ENCODE measurements at places on chromosomes 2 and 18.

DNA sequence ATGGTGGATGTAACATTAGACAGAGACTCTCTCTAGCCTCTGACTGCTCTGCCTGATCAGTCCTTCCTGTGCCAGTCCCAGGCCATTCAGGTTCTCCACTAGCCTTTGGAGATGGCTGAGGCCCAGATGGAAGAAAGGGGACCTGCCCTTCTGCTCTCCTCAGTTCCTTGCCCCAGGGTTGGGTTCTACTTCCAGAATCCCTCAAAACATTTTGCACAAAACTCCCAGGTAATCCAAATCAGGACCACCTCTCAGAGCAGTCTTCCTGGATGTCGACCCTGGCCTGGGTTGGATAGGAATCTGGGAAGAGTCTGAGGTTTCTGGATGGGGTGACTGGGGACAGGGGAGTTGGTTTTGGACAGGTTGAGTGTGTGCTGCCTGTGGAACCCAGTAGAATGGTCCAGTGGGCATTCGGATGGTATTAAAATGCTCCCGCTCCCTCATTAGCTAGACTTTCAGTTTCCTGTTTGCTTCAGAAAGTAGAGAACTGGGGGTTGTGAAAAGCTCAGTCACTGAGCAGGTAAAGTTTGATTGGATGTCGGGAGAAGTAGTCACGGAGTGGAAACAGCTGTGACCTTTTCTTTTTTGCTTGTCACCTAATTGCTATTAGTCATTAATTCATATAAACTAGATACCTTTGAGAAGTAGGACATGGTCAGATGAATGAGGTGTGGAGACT lies 37.9 kb downstream of the DPYSL5 start:
- DNase-seq = no peak

GRCh38 chr2:42569883-42570282 lies 1.5 kb downstream of the MTA3 start:
- DNase-seq = no peak

DNA sequence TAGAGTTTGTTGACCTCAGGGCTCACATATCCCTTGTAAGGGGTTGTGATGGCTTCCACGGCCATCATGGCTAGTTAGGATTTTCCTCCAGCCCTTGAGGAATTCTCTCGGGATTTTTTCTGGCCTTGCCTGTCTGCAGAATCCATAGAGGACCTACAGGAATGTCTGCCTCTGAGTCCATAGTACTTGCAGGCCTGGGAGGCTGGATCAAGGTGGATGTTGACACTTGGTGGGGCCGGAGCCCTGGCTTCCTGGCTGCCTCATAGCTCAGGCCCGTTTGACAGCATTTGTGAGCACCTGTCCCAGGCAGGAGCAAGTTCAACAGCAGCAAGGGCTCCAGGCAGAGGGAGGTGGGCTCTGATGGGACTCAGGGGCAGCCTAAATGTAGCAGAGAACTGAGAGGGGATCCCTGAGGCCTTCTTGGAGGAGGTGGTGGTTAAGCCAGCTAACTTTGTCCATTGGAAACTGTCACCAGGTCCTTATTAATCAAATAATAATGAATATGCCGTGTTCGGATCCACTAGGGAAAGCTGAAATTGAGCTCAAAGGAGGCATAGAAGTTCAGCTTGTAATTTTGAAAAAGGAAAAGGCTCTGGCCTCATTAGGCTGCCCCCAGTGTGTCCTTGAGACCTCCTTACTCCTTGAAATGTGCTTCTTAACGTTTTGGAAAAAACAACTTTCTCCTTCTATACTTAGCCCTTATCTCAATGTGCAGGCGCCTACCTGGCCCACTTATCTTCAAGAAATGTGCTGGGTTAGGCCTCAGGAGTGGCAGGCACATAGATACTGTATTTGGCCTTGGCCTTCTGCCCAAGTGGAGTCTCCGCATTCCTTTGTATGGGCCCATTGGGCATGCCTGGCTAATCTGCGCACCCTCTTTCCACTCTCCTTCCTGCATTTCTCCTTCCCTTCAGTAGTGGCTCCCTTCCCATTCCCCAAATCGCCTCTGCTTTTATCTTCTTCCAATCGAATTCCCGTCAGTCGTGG lies 66.9 kb downstream of the HPCAL1 start:
- DNase-seq = no peak

- DNase-seq = no peak
Measured at GRCh38 chr2:109662889-109663288, 48.7 kb downstream of the SOWAHC start.

DNA sequence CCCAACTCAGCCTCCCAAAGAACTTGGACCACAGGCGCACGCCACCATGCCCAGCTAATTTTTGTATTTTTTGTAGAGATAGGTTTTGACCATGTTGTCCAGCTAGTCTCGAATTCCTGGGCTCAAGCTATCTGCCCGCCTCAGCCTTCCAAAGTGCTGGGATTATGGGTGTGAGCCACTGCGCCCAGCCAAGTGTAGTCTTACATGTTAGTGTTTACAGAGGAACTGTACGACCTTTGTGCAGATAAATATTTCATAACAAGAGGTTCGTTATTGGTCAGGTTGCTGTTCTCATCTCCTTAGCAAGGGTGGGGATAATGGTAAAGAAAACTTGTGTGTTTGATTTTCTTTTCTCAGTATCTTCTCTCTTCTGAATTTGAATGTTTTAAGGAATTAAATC lies 46.5 kb downstream of the RALBP1 start:
- DNase-seq = no peak

GRCh38 chr18:49175476-49175875 lies 224.7 kb upstream of the SMAD7 start:
- no peak for DNase-seq

DNA sequence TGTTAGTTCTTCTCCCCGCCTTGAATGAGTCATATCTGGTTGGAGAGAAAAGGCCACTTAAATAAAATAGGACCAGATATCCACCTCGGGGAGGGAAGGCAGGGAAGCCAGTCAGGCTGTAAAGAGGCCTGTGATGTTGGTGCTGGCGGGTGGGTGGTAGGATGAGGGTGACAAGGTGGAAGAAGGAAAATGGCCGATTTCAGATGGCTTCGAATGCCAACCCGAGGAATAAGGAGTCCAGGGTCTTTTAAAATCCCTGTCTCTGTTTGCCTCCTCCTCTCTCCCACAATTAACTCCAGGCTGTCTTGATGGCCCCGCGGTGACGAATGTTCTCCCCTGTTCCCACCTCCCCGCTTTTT lies 41.5 kb downstream of the CELF4 start:
- no peak for DNase-seq

DNA sequence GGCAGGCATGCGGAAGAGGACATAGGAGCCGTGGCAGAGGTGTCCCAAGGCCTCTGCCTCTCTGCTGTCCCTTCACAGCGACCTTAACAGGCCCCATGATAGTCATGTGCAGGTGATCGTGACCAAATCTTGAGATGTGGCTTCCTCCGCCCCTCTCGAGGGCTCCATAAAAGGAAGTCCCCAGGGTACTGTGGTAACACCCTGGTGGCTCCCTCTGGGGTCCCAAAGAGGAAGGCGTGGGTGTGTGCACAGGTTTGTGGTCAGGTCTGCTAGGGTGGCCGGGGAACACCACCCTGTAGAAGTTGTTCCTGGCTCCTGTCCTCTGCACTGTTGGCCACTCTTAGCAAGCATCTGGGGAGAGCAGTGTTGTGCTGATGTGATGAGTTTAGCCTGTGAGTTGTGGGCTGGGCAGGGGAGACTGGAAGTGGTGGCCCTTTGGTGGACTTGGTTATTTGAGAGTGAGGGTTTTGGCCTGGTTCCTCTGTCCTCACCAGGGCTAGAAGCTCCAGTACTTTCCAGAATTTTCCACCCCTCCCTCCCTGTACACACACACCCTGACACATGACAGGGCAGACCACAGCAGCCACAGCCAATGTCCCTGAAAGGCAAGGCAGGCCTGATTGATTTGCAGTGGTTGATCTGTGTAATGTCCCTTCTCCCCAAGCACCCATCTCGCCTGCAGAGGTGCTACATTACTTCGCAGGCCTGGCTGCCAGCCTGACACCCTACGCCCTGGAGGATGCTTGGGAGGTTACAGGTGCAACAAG lies 68.9 kb upstream of the BOD1L2 start:
- no peak for DNase-seq

GRCh38 chr2:198465970-198466369 lies 661.6 kb downstream of the PLCL1 start:
- no peak for DNase-seq

- no peak for DNase-seq
Measured at GRCh38 chr2:164675687-164676086, 54.4 kb upstream of the GRB14 start.

GRCh38 chr2:6968319-6969100 lies 51.3 kb downstream of the RNF144A start:
- no peak for DNase-seq

DNA sequence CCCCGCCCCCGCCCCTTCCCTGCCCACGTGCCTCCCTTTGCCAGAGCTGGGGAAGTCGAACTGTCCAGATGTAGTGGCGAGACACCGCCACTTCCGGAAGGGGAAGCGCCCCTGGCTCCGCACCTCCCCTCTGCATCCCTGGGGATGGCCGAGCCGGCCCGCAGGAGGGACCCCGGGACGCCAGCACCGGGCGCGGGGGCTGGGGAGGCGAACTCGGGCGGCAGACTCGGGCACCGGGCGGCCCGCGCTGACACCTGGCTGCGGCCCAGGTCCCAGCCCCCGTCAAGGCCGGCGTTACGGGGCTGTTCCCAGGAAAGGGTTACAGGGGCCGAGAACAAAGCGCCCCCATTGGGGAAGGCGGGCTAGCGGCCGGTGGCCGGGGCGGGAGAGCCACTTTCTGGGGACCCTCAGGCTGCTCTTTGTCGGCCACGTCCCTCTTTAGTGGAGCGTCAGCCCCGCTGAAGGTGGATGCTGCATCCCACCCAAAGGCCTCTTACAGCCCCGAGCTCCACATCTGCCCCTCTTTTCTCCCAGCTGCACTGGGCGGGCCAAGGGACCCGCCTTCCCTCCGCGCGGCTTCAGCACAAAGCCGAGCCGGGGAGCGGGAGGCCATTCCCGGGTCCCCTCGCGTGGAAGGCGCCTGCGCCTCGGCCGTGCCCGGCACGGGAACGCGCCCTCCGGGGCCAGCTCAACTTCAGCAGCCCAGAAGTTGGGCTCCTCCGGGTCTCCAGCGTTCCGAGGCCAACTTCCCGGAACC lies 1.3 kb downstream of the SDC1 start:
- peak; percentile 29 for DNase-seq

GRCh38 chr2:27070653-27071276 lies 689 bp downstream of the OST4 start:
- DNase-seq = no peak

GRCh38 chr2:105179469-105180372 lies 61.8 kb upstream of the GPR45 start:
- no peak for DNase-seq

DNA sequence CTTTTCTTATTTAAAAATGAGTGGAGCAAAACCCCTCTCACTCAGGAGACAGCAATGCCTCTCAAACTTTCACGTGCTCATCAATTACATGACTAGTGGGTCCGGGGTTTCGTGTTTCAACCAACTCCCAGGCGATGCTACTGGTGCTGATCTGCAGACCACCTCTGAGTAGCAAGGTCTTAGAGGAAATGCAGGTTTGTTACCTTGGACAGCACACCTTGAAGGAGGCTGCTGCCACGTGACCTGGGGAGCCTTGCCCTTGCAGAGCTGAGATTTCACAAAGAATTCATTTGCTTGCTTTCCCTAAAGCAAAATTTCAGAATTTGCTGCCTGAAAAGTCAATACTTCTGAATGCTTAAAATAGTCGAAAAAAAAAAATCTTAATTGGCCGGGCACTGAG lies 32.4 kb downstream of the SMIM21 start:
- no peak for DNase-seq

DNA sequence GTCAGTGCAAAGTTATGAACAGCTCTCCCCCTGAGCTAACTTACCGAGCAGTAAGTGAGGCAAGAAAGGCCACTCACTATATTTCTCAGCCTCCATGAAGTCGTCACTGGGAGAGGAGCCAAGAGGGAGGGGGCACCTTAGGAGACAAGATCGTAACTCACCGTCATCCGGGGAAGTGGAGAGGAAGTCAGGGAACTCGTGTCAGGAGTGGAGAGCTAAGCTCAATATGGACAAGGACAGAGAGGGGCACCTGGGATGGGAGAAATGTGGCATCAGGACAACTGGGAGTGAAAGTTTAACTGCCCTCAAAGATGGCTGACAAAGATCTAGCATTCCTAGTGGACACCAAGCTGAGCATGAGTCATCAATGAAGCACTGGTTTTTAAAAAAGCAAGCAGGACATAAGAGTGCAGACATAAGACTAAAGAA lies 37.1 kb downstream of the BCL11A start:
- DNase-seq = no peak

GRCh38 chr2:126717928-126718327 lies 62.0 kb downstream of the GYPC start:
- DNase-seq = no peak

DNA sequence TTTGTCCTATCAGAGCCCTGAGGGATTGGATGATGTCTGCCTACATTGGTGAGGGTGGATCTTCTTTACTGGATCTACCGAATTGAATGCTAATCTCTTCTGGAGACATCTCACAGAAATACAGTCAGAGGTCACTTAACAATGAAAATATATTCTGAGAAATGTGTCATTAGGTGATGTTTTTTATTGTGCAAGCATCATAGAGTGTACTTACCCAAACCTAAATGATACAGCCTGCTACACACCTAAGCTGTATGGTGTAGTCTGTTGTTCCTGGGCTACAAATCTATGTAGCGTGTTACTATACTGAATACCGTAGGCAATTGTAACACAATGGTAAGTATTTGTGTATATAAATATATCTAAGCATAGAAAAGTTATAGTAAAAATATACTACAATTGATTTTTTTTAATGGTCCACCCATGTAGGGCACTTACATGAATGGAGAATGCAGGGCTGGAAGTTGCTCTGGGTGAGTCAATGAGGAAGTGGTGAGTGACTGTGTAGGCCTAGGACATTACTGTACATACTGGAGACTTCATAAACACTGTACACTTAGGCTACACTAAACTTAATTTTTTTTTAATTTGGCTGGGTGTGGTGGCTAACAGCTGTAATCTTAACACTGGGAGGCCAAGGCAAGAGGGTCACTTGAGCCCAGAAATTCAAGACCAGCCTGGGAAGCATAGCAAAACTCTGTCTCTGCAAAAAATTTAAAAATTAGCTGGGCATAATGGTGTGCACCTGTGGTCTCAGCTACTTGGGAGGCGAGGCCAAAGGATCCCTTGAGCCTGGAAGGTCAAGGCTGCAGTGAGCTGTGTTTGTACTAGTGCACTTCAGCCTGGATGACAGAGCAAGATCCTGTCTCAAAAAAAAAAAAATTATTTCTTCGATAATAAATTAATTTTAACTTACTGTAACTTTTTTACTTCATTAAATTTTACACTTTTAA lies 226.3 kb upstream of the UBE2E3 start:
- no peak for DNase-seq
